ENCODE measurements at places on chromosomes 7 and 10.

- no peak for DNase-seq
Observed at GRCh38 chr10:111475720-111476119, 398.9 kb downstream of the ADRA2A start.

DNA sequence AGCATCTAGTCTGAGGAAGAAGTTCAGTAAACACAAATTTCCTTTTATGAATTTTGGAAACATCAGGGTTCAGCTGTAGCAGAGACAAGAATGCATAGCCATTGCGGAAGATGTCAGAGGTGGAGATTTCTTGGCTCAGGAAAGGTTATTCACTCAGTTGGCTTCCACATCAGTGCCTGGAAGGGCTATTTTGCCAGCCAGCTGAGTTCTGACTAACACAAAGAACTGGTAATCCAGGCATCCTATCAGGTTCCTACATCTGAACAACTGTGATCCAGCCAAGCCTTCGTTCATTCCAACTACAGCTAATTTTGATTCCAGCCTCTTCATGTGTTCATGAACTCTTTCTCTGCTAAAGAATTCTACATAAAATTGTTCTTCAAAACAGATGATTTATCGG is 965.6 kb downstream of the XPNPEP1 start:
- DNase-seq = no peak

DNA sequence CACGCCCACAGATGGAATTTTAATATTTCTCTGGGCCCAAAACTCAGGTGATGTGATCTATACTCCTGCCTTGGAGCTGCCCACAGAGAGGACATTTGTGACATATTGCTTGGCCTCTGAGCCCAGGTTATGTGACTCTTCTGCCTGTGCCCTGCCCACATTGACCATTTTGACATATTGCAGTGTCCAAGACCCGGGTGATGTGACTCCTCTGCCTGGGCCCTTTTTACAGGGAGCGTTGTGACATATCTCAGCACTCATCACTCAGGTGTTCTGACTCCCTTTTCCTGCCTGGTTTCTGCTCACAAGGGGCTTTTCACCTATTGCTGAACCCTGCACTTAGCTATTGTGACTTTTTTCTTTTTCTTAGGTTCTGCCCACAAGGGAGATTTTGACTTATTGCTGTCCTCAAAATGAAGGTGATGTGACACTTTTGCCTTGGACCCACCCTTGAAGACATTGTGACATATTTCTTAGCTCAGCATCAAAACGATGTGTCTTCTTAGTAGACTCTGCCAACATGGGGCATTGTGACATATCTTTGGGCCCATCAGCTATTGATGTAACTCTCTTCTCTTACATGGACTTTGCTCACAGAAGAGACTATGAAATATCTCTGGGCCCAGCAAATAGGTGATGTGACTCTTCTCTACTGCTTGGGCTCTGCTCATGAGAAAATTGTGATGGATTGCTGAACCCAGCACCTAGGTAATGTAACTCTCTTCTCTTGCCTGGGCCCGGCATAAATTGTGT is 11.0 kb upstream of the ZNF107 start:
- DNase-seq = no peak

DNA sequence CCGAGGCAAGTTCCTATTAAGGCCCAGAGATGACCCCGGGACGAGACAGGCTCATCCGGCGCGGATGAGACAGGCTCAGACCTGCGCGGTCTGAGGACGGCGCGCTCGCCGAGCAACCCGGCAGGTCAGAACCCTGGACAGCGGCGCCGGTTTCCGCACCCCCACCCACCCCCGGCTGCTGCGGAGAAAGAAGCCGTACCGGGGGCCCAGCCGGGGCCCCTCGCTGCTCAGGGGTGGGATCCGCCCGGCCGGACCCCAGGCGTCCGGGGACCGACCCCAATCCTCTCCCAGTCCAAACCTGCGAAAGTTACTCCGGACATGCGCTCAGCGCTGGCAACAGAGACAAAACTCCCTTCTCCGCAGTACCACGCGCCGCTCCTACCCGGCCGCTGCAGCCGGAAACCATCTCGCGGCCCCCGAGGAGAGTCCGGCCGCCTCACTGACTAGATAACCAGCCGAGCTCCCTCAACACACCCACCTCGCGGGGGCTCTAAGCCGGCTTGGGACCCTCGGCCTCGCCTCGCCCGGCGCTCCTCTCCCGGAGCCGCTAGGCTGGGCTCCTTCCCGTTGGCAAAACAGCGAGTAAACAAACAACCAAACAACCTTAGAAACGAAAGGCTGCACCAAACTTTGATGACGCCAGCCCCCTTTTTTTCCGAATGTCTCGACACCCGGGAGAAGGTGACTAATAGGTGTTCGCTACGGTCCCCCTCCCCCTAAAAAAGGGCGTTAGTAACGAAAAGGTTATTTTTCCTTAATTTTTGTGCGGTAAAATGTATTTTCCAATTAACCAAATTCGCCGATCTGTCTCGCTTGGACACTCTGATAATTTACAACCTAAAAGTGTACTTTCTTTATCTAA is 2.3 kb upstream of the DRGX start:
- DNase-seq = peak; percentile 16

DNA sequence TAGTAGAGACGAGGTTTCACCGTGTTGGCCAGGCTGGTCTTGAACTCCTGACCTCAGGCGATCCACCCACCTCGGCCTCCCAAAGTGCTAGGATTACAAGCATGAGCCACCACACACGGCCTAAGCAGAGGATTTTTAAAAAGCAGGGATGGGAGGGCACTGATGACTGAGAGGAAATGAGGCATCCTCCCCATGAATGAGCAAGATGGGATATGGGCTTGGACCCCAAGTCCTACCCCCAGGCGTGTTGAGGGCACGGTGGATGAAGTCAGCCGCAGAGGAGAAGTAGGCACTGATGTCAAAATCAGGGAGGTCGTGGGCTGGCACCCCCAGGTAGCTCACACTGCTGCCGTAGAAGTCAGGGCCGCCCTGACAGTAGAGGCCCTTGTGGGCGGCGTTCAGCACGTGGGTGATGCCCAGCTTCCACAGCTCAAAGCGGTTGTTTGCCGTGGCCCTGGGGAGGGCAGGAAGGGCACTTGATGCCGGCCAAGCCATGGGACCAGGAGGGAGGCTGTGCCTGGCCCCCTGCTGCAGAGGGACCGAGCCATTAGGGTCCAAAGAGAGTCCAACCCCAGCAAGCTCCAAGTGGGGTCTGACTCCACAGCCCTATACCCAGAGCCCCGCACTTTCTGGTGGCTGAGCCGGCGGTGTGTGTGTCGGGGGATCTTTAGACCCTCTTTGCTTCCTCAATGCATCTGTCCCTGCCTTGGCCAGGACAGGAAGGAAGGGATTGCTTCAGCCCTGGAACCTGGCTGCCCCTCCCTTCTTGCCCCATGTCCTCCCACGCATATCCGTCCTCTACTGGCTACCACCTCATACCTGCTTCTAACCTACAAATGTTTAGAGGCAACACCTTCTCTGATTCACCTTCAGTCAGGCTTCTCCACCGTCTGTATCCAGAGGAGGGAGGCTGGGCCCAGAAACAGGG is 3.4 kb upstream of the SAMD8 start:
- no peak for DNase-seq

- no peak for DNase-seq
Observed at GRCh38 chr10:50951365-50951764, 65.9 kb upstream of the A1CF start.

DNA sequence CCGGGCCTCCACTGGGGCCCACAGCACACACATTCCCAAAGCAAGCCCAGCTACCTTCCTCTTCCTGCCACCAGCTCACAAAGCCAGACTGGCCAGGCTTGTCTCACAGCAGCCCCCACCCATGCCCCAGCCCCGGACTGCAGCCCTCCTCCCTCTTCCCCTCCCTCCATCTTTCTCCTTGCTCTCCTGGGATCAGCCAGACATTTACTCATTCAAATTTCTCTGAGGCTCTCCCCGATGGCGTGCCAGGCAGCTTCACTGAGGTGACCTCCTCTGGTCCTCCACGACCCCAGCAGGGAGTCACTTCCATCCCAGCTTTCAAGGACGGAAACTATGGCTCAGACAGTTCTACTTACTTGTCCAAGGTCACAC is 187.5 kb downstream of the GRID1 start:
- DNase-seq = no peak

DNA sequence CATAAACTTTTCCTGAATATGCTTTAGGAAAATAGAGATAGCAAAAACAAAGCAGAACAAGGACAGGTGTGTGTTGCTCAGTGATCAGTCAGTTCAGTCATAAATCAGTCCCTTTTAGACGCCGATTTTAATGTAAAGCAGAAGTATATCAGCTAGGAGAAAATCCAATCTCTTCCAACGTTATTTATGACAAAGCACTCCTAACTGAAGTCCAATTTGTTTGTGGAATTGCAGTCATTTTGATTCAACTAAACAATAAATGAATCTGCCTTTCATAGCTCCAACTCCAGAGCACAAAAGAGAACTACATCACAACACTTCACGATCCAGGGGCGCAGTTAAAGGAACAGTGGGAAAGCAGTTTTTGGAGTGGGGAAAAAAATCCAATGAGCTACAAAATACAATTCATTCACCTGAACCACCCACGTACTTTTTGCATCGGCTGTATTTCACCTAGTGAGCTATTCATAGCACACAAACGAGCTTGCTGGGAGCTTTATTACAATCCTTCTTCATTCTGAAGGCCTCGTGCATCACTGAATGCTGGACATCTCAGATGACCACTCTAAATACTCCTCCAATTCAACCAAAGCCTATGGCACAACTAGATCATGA is 151.3 kb downstream of the LRRN3 start:
- no peak for DNase-seq

DNA sequence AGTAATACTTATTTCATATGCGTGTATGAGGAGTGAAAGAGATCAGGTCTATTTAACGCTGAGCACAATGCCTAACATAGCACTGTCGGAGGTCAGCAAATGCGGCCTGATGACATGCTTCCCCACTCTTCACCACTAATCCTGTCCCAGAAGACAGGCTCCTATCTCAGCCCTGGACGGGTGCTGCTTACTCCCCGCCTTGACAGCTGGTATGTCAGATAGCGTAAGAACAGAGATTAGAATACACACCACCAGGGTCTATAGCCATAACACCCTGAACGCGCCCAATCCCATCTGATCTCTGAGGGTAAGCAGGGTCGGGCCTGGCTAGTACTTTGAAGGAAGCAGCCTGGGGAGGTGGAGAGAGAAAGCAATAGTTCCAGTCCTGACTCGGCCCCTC is 32.3 kb upstream of the TM9SF3 start:
- DNase-seq = no peak

- DNase-seq = no peak
Observed at GRCh38 chr7:101838837-101839483, 21.5 kb downstream of the CUX1 start.

DNA sequence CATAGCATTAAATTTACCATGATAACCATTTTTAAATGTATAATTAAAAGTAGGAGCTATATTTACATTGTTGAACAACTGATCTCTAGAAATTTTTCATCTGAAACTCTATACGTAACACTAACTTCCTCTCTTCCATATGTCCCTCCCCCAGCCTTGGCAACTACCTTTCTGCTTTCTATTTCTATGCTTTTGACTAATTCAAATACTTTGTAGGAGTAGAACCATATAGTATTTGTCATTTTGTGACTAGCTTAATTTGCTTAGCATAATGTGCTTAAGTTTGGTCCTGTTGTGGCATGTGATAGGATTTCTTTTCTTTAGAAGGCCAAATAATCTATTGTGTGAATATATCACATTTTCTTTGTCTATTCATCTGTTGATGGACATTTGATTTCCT is 225.3 kb upstream of the POT1 start:
- no peak for DNase-seq

DNA sequence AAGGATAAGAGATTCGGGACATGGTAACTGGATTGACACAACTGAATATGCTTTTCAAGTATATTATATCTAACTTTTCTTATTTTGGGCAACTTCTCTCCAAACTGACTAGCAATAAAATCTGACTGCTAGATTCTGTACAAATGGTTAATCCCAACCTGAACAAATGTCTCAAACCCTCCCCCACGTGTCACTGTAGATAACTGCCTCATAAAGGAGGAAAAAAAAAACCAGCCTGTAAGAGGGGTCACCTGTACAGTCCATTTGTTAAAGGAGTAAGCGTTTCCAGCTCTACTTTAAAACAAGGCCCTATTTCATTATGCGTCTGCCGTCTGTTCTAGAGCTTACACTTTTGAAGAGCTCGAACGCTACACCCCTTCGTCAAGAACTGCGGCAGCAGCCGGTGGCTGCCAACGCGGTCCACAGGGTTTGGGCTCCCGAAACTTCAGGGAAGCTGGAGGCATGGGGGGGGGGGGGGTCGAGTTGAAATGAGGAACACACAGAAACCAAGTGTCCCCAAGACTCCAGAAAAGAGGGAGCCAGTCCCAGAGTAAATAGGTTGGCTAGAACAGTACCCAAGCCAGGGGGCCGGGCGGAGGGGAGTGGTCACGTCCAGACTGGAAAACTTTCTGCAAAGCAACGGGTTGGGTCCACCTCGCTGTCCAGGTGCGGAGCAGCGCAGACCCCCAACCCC is 492 bp downstream of the COG5 start:
- peak; percentile 8 for DNase-seq

GRCh38 chr7:17932770-17933169 is 7.5 kb downstream of the SNX13 start:
- DNase-seq = no peak

GRCh38 chr10:114385557-114385956 is 18.7 kb downstream of the AFAP1L2 start:
- no peak for DNase-seq

DNA sequence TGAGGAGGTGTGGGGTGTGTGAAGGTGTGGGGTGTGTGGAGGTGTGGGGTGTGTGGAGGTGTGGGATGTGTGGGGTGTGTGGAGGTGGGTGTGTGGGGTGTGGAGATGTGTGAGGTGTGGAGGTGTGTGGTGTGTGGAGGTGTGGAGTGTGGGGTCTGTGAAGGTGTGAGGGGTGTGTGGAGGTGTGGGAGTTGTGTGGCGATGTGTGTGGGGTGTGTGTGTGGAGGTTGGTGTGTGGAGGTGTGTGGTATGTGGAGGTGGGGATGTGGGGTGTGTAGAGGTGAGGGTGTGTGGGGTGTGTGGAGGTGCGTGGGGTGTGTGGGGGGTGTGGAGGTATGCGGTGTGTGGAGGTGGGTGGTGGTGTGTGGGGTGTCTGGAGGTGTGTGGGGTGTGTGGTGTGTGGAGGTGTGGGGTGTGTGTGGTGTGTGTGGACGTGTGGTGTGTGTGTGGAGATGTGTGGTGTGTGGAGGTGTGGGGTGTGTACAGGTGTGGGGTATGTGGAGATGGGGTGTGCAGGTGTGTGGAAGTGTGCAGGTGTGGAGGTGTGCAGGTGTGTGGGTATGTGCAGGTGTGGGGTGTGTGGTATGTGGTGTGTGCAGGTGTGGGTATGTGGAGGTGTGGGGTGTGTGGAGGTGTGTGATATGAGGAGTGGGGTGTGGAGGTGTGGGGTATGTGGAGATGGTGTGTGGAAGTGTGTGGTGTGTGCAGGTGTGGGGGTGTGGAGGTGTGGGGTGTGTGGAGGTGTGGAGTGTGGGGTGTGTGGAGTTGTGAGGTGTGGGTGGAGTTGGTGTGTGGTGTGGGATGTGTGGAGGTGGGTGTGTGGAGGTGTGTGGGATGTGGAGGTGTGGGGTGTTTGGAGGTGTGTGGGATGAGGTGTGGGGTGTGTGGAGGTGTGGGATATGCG is 34.5 kb downstream of the SPDYE17 start:
- no peak for DNase-seq

- DNase-seq = no peak
Observed at GRCh38 chr10:58439632-58440364, 54.6 kb downstream of the TFAM start.
